Femur (tissue), 1 donor: ENCODE measurements at places on chromosomes 3 and 15.
A peak's percentile ranks its signal among the peaks of the same experiment; 100 is the strongest.

GRCh38 chr3:47223755-47224154 is 58.8 kb downstream of the KIF9 start:
- DNase-seq: no peak

- no peak for DNase-seq
Observed at GRCh38 chr15:44158111-44158510, 37.0 kb downstream of the FRMD5 start.

- DNase-seq: no peak
Observed at GRCh38 chr3:62982795-62983455, 107.7 kb upstream of the CADPS start.

- no peak for DNase-seq
Observed at GRCh38 chr3:196971094-196971698, 2.6 kb upstream of the PIGZ start.

GRCh38 chr3:69357196-69357595 is 28.7 kb downstream of the FRMD4B start:
- no peak for DNase-seq

GRCh38 chr3:186287711-186288110 is 74.3 kb downstream of the DGKG start:
- DNase-seq: no peak

DNA sequence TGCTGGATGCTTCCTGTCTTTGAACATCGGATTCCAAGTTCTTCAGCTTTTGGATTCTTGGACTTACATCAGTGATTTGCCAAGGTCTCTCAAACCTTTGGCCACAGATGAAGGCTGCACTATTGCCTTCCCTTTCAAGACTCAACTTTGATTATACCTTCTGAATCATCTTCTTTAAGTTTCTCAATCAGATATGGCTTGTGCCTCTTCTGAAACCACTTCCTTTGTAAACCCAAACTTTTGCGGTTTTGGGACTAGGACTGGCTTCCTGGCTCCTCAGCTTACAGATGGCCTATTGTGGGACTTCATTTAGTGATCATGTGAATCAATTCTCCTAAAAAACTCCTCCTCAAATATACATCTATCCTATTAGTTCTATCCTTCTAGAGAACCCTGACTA is 47.1 kb upstream of the CADPS start:
- DNase-seq: no peak

- no peak for DNase-seq
Observed at GRCh38 chr3:30516238-30516637, 90.2 kb upstream of the TGFBR2 start.

GRCh38 chr3:45939341-45939771 is 3.9 kb upstream of the CXCR6 start:
- DNase-seq: no peak

GRCh38 chr3:100603469-100603868 is 5.9 kb upstream of the ADGRG7 start:
- DNase-seq: no peak

DNA sequence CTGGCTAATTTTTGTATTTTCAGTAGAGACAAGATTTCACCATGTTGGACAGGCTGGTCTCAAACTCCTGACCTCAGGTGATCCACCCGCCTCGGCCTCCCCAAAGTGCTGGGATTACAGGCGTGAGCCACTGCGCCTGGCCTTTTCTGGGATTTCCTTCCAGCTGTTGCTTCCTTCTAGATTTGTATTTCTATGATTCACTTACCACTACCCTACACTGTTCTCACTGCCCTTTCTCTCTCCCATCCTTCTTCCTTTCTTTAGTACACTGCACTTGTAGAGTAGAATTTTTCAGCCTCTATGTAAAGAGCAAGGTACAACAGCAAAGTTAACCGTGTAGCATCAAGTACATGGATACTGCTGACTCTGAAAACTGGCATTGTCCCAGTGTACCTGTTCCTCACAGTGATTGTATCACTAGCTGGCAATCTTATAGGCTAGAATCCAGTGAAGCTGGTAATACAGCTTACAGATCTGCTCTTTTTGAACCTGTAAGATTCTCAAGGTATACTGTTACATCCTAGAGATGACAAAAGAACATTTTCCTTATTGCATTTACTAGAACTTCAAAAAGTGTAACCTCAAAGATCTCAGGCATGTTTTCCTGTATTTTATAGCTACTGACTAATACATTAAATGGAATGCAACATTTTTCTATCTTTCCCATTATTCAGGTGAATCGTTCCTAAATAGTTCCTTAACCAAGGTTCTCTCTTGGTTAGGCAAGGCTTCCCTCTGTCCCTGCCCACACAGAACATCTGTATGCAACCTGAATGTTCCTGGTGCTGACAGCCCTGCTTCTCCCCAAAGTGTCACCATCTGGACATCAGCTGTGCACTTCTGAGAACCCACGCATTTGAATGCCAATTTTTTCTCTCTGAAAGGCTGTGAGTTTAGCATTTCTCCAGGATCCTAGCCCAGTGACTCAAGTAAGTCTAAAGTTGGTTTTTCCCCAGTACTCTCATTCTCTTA is 74.1 kb upstream of the RAP2B start:
- peak; percentile 21 for DNase-seq

- no peak for DNase-seq
Observed at GRCh38 chr3:72449551-72449950, 398.7 kb downstream of the SHQ1 start.

DNA sequence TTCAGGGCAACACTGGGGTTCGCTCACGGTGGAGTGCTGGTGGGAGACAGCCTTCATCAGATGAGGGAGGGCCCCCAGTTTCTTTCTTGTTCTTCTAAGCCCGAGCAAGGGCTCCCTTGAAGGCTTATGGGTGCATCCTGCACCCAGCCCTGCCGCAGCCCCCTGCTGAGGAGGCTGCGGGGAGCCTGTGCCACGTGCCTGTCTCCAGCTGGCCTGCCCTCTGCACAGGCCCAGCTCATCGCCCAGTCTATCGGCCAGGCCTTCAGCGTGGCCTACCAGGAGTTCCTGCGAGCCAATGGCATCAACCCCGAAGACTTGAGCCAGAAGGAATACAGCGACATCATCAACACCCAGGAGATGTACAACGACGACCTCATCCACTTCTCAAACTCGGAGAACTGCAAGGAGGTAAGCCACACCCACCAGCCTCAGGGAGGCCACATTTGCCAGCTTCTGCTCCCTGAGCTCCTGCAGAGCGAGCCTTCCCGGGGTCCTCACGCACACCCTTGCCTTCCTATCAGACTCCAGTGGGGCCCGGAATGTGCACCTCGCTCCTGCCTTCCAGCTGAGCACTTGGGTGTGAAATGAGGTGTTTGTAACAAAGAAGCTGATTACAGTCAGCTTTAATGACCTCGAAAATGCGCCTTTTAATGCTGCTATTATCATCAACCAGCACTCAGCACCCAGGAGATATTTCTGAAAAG is 164.3 kb downstream of the NSMCE3 start:
- no peak for DNase-seq

GRCh38 chr3:149947231-149947630 is 23.5 kb downstream of the PFN2 start:
- no peak for DNase-seq

DNA sequence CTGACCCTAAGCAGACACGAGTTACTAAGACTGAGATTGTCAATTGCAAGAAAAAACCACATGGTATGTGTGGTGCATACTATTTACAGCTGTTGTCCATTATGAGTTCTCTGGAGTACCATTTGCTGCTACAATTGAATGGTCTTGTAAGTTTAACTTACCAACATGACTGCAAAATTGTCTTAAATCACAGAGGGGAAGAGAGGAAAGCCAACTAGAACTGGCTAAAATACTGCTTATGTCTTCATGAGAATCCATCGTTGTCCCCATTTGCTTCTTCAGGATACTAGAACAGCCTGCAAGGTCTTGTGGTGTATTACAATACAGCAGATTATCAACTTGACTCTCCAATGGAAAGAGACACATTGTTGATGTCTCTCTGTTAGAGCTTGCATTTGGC is 313.2 kb downstream of the AGBL1 start:
- DNase-seq: no peak

GRCh38 chr3:128004661-128005060 is 47.6 kb upstream of the SEC61A1 start:
- no peak for DNase-seq

GRCh38 chr3:76403556-76403955 is 618.2 kb upstream of the ZNF717 start:
- no peak for DNase-seq

DNA sequence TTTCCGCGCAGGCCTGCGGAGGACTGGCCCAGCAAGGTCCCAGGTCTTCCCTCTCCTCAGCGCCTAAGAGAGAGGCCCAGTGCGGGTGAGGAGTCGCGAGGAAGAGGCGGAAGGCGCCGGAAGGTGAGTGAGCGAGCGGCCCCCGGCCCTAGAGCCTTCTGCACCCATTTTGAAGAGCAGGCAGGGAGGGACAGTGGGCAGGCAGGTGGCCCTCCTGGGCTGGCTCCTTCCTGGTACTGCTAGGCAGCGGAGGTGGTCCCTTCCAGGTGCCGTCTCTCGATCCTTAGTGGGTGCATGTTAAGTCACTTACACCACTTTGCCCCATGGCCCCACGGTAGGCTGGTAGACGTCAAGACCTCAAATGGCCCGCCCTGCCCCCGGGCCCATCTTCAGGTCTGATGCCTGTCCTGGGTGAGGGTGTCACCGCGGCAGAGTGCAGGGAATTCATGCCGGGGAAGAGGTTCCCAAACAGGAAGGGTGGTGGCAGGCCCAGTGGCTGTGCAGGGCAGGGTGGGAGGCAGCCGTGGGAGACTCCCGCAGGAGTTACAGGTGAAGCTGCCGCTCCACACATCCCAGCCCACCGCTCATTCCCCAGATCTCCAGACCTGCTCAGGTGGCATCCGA is 14.4 kb downstream of the PAK6 start:
- no peak for DNase-seq

DNA sequence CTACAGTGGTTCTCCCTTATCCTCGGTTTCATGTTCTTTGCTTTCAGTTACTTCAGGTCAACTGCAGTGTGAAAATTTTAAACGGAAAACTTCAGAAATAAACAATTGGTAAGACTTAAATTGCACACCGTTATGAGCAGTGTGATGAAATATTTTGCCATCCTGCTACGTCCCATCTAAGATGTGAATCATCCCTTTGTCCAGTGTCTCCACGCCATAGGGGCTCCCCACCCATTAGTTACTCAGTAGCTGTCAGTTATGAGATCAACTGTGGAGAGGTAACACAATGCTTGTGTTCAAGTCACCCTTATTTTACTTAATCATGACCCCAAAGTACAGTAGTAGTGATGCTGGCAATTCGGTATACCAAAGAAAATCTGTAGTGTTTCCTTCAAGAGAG is 47.4 kb downstream of the TJP1 start:
- no peak for DNase-seq

DNA sequence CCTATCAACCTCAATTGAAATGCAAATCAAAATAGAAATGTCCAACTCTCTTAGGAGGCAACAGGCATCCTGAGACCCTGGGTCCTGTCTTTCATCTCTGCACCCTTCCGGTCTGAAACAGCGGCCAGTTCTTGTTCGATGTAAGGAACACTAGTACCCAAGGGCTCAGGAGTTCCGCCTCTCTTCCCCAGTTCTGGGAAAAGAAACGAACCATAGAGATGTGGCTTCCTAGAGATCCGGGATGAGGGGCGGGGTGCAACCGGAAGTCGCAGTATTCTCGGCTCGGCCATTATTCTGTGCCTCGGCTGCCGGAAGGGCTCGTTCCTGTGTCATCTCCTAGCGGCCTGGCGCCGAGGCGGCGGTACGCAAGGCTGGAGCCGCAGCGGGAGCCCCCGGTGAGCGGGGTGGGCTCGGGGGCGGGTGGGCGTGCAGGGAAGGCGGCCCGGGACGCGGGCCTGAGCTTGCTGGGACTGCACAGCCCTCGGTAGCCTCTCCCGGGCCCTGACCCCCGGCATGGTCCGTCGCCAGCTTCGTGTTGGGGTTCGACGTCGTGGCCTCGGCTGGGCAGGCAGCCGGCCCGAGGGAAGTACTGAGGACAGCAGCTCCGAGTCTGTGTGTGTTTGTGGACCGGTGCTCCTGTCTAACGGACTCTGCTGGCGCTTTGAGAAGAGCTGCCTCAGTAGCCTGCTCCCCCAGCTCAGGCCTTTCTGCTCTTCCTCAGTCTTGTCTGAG is at the start of gene ZNF197:
TSS of gene ZNF197 (plus strand) at position 288 of the 732 bp plus-strand sequence. CDS start 4,119 bp downstream, outside the sequence.
- DNase-seq: peak; percentile 93

DNA sequence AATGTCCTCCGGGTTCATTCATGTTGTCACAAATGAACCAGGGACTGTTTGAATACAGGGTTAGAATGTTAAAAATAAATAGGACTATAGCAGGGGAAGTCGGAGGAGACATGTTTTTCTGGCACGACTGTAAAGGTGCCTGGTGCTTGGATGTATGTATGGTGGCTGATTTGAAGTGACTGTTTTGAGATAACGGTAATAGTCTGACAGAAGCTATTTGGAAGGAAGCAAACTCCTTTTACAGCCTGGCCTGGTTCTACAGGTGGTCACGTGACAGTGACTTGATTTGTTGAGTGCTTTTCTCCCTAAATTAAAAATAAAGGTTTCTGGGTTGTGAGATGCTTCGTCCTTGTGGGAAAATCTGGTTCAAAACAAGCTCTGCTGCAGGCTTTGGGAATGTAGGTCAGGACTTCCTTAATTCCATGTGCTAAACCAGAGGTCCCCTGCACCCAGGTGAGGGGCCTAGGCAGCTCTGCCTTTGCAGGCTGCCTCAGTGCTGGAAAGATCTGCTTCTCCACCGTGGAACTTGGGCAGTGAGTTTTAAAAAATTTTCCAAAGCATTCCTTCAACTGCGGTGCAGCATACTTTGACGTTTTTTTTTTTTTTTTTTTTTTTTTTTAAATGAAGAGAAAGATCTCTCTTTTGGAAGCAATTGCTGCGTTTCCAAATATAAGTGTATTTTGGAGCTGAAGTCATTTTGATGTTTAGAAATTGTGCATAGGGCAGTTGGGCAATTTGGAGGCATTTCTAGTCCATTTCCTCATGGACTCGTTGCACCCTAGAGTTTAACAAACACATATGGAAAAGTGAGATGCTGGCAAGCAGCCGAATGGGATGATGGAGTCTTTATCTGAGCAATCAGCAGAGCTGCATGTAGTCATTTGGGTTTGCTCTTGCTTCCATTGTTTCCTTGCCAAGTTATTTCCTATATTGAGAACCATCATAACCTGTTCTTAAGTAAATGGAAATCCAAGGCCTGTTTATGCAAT is 30.9 kb downstream of the ITPR1 start:
- DNase-seq: peak; percentile 70

GRCh38 chr3:129663930-129664646 is 57.6 kb upstream of the PLXND1 start:
- DNase-seq: no peak

- DNase-seq: no peak
Observed at GRCh38 chr3:127151992-127152650, 40.8 kb upstream of the PRR23E start.
